Pancreas (tissue), 10 donors: ENCODE measurements at places on chromosomes 2 and 18.

DNA sequence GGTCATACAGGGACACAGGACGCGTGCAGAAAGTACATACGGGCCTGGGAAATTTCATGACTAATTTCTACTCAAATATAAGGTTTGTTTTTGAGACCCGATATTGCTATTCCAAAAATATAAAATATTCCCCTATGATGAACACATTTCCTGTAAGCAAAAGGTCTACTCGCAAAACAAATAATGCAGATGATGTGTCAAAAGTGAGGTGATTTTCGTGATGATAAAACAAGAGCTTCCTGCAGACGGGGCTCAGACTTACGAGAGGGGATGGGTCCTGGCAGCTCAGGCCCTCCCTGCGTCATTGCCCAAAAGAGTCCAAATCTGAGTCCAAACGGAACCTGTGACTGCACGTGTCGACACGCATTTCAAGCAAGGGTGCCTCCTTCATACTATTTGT is 62.7 kb downstream of the MBP start:
- DNase-seq: no peak
- no peaks in the 10 kb centered on the region for H3K36me3 ChIP-seq
- no peak overlapping the region for H3K27ac ChIP-seq
- H3K4me1 ChIP-seq: peaks cover 44% of the 10 kb centered on the region

DNA sequence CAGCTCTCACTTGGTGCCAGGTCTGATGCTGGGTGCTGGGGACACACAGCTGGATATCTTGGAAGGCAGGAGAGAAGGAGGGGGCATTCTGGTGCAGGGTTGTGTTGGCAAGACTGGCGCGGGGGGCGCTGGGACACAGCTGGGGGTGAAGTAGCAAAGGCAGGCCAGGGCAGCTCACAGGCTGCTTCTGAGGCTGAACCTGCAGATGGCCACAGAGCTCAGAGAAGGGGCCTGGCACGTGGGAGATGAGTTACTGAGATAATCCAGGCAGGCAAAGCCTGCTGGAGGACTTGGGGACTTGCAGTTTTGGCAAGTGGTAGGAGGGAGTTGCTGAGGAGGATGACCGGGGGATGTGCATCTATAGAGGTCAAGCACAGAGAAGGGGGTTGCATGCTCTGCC is 16.2 kb upstream of the DGKD start:
- H3K4me3 ChIP-seq: no peak overlapping the region
- H3K36me3 ChIP-seq: no peaks in the 10 kb centered on the region
- H3K4me1 ChIP-seq: no peaks in the 10 kb centered on the region
- no peak overlapping the region for H3K27ac ChIP-seq
- DNase-seq: no peak
- H3K27me3 ChIP-seq: no peaks in the 10 kb centered on the region

GRCh38 chr2:114926303-114926702 is 483.9 kb downstream of the DPP10 start:
- no peak overlapping the region for H3K27ac ChIP-seq
- H3K27me3 ChIP-seq: no peaks in the 10 kb centered on the region
- H3K4me3 ChIP-seq: no peak overlapping the region
- H3K36me3 ChIP-seq: no peaks in the 10 kb centered on the region

DNA sequence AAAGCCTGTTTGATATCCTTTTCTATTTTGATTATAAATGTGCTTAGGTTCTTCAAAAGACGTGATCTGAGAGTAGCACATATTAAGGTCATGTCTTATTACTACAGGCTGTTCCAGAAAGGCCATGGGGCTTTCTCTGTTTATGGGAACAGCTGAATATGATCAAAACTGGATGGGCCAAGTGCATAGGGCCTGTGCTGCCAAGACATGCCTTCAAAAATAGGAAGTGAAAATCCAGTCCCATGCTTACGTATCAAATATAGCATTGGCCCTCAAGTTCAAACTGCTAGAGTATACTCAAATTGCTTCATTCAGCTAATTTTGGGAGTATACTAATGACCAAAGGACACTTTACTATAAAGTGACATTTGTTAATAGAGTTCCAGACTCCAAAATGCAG is 24.1 kb downstream of the SLC25A52 start:
- H3K36me3 ChIP-seq: no peaks in the 10 kb centered on the region
- H3K4me1 ChIP-seq: no peaks in the 10 kb centered on the region
- H3K27me3 ChIP-seq: no peaks in the 10 kb centered on the region
- H3K27ac ChIP-seq: no peak overlapping the region
- no peak overlapping the region for H3K4me3 ChIP-seq

DNA sequence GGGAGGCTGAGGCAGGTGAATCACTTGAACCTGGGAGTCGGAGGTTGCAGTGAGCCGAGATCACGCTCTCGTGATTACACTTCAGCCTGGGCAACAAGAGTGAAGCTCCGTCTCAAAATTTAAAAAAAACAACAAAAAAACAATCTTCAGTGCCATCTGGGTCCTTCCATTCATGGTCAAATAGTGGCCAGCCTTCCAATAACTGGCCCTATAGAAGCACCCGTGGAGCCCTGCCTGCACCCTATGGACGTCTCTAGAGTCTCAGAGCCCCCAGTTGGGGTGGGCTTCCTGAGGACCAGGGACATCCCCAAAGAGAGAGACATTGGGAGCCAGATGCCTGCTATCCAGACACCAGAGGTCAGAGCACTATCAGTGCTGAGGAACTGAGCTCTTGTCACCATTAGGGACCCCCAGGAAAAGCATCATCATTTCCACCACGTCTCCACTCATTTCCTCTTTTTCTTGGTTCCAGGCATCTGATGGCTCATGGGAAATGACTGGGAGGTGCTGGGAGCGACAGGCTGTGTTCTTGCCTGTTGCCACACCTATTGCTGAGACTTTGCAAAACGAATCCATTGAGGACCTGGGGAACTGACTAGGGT is 9.4 kb downstream of the NEU2 start:
- H3K4me1 ChIP-seq: no peaks in the 10 kb centered on the region
- no peaks in the 10 kb centered on the region for H3K36me3 ChIP-seq
- no peak overlapping the region for H3K4me3 ChIP-seq
- H3K27ac ChIP-seq: no peak overlapping the region
- no peaks in the 10 kb centered on the region for H3K27me3 ChIP-seq
